GF-D8 (cell line): ENCODE measurements at places on chromosomes 11 and 22.

DNA sequence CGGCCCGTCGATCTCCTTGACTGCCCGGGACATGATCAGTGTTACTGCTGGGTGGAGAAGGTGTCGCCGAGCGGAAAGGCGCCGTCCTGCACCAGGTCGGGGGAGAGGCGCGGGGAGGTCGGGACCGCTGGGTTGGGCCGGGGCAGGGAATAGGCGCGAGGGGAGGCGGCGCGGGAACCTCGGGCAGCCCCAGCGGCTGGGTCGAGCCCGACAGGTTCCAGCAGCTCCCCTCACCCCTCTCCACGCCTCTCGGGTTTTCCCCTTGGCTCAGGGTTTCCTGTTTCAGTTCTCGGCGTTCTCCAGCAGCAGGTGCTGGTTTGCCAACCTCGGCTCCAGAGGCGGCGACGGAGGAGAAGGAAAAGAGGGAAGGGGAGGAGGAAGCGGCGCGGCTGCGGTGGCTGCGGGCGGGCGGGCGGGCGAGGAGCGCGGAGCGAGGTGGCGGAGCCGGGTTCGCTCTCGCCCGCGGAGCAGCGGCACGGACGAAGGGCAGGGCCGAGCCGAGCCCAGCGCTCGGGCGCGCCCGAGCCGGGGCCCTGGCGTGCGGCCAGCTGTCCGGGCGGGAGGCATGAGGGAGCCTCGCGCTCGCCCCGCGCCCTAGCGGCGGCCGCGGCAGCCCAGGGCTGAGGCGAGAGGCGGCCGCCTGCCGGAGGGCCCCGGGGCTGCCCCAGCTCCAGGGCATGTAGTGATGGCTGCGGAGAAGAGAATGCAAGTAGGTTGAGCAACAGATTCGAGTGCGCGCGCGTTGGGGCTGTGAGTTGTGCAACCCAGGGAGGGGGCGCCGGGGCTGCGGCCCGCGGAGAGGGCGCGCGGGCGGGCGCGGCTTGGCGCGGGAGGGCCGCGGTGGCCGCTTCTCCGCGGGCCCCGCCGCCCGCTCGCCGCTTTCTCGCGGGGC, at the start of gene ZC3H12C:
Gene ZC3H12C, plus strand, starts transcription at position 878 of the 892 bp plus-strand sequence. CDS start 20 bp downstream, outside the sequence.
- peak; percentile 67 for DNase-seq

DNA sequence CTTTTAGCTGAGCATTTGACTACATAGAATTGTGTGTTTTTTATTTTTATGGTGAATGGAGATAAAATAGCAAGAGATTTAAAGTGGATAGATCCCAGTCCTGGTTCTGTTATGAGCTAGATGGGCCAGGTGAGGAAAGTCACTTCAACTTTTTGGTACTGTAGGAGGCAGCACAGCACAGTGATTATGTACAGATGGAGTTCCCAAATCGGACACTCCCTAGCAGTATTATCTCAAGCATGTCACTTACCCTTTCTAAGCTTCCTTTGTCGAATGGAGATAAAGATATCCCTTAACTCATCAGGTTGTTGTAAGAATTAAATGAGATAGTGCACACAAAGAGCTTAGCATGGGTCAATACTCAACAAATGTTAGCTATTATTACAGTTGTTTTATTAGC, 5.3 kb downstream of the EXPH5 start:
- DNase-seq = no peak

GRCh38 chr22:19289475-19290161, 1.9 kb downstream of the CLTCL1 start:
- DNase-seq = no peak

DNA sequence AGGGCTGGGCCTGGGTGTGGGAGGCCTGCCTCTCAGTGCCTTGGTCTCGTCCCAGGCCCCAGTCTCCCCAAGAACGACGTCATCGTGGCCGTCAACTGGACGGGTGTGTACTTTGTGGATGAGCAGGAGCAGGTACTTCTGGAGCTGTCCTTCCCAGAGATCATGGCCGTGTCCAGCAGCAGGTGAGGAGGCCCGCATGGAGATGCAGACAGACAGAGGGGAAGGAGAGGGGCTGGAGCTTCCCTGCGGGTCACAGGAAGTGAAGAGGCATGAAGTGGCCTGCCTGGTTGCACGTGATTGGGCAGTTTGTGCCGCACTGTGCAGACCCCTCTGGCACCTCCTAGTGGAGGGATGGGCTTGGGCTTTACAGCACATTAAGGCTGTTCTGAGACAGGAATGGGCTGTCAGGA, 70.4 kb downstream of the MYO7A start:
- DNase-seq = no peak

DNA sequence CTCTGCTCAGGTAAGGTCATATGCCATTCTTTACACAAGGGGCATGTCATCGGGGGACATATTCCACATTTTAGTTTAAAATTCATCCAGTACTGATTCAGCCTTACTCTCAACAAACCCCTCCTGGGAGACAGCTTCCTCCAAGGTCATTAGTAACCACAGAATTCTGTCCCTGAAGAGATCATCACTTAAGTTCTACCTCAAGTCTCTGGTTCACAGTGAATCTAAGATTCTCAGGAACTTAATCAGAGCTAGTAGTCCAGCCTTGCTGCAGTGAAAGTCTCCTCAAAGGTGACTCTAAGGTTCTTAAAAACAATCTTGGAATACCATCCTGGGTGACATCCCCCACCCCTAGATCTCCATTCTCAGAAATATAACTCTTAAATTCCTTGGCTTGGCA, 18.9 kb upstream of the GDPD4 start:
- no peak for DNase-seq

DNA sequence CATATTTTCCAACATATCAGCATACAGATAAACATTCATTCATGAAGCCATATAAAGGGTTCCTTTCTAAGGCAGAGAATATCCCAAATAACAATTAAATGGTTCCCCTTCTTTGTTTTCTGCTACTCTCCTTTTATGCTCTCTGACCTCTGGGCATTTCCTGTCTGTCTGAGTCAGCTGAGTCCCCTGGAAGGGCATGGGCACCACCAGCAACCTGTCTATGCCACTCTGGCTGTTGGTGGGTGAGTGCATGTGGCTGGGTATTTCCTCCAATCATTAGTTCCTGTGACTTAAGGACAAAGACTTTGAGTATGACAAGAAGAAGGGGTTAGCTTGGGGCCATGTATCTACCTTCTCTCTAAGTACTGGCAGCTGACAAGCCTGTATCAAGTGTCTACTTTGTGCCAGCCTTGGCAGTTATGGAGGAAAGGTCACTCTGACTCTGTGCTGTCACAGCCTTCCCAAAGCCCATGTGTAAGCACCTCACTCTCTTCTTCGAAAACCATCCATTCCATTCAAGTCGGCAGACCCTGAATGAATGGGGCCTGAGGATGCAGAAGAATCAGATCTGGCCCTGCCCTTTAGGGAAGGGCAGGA, 86.3 kb upstream of the PHOX2A start:
- no peak for DNase-seq

- no peak for DNase-seq
Observed at GRCh38 chr11:16895306-16895705, 118.9 kb downstream of the PLEKHA7 start.

- DNase-seq = no peak
Observed at GRCh38 chr11:124441519-124441918, 4.0 kb downstream of the OR8B8 start.

- no peak for DNase-seq
Observed at GRCh38 chr22:39545386-39546365, 13.1 kb upstream of the RPS19BP1 start.

DNA sequence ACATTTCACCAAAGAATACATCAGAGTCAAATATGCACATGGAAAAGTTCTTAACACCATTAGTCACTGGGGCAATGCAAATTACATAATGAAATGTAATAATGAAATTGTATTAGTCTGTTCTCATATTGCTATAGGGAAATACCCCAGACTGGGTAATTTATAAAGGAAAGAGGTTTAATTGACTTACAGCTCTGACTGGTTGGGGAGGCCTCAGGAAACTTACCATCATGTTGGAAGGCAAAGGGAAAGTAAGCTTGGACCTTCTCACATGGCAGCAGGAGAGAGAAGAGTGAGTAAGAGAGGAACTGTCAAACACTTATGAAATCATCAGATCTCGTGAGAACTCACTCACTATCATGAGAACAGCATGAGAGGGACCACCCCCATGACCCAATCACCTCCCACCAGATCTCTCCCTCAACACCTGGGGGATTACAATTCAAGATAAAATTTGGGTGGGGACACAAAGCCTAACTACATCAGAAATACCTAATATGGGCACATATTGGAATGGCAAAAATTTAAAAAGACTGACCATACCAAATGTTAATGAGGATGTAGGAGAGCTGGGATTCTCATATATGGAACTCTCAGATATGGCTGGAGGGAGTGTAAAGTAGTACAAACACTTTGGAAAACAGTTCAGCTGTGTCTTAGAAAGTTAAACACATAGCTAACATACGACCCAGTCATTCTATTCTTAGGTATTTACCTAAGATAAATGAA, 65.1 kb upstream of the CD44 start:
- DNase-seq = no peak

DNA sequence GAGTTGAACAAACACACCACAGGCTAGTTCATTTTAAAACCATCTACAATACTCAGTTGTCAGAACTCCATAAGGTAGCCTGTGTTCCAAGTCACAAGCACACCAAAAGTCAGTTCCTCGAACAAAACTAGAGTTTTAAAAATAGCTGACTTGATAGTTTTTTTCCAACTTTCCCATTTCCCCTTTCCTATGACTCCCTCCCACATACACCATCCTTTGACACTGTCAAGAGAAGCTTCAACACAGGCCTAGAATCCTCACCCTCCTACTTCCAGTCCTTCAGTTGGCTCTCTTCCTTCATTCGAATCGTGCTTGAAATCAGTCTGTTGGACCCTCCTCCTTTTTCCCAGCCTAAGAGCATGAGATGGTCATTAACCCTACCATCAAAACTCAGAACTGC, 105.7 kb upstream of the AKIP1 start:
- DNase-seq = no peak

DNA sequence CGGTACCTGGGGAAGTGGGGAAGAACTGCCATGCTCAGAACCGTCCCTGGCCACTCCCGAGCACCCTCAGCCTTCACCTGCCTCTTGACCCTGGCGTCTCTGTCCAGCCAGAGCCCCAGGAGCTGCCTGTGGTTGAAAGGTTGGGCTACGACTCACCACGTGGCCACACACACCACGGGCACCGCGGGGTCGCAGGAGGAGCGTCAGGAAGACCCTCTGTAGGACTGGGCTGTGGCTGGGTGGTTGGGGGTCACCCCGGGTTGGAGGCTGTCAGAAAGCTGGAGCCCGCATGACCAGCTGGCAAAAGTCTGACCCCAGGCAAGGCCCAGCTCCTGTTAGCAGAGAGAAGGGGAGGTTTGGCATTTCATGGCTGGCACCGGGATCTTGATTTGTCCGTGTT, 11.5 kb downstream of the KRTAP5-5 start:
- no peak for DNase-seq

- no peak for DNase-seq
Observed at GRCh38 chr11:68932358-68932757, 28.7 kb downstream of the IGHMBP2 start.

- no peak for DNase-seq
Observed at GRCh38 chr11:80383655-80384054, 942.8 kb upstream of the TENM4 start.

GRCh38 chr11:95704865-95705264, 84.7 kb downstream of the FAM76B start:
- no peak for DNase-seq

DNA sequence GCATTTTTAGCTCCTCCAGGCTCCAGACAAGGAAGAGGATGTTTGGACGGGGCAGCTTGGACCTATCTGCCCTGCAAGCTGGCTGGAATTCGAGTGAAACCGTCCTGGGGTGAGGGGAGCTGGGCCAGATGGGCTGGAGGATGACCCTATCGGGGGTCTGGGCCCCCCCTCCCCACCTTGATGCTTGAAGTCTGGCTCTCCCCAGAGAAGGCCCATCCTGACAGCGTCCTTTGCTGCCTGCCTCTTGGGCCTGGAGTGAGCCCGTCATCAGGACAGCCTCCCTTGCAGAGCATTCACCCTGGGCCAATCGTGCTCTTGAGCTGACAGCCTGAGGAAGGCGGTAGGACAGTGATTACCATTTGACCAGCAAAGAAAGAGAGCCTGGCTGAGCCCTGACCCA, 5.3 kb upstream of the PDGFB start:
- no peak for DNase-seq

- DNase-seq = no peak
Observed at GRCh38 chr22:39524753-39525657, 4.6 kb downstream of the ATF4 start.

DNA sequence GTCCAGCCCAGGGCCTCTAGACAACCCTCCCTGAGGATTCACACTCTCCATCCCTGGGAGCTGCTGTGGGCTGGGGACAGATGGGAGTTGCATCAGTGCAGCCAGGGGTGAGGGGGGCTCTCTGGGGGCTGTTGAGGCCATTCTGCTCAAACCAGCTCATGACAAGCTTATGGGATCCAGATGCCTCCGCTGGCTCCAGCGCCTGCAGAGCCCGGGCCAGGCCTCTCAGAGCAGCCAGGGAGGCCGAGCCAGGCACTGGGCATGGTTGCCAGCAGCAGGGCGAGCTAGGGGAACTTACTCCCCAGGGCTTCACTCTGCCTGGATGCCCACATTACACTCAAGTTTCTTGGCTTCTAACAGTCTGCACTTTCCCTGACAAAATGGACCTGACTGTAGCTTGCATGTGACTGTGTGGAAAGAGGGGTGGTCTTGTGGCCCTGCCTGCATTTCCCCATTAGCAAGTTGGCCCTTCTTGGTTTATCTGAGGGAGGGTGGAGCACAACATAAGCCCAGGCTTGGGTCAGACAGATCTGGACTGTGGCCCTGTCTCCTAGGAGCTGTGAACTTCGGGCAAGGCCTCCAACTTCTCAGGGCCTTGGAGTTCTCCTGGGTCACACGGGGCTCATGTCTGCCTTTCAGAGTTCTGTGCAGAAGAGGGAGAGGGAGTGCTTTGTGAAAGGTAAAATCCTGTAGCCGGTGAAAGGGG, 34.5 kb upstream of the CYB5R3 start:
- DNase-seq = no peak

- no peak for DNase-seq
Observed at GRCh38 chr22:41215926-41216325, 10.8 kb downstream of the L3MBTL2 start.

- no peak for DNase-seq
Observed at GRCh38 chr22:47175151-47176025, 412.9 kb downstream of the TBC1D22A start.

DNA sequence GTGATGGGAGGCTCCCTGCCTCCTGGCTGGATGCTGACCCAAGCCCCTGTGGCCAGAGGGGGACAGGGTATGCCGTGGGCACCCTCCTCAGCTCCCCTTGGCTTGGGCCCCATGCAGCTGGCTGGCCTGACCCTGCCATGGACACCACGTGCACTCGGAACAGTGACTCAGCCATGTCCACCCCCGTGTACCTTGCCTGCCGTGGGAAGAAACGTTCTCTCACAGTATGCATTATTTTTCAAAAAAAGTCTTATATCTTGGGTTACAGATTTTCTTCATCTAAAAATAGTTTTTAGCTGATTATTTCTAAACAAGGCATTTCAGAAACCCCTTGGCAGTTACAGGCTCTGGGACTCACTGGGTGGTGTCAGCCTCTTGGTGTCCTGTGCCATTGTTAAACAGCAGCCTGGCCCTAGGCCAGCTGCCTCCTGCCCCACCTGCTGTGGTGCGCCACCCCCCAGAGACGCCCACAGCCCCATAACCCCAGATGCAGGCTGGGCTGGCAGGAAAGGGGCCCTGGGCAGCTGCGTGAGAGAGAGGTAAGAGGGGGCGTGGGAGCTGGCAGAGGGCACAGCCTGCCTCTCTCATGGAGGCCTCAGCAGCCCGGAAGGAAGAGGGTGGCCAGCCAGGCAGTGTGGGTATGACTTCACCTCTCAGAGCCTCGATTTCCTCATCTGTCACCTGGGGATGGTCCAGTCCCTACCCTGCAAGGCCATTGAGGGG, 99.8 kb downstream of the MORC2 start:
- no peak for DNase-seq
